ENCODE measurements at places on chromosomes 4 and X. TPM values are rescaled to one million over a fixed set of nuclear protein-coding genes. Genes with fewer than 3 reads are reported as not detected.

DNA sequence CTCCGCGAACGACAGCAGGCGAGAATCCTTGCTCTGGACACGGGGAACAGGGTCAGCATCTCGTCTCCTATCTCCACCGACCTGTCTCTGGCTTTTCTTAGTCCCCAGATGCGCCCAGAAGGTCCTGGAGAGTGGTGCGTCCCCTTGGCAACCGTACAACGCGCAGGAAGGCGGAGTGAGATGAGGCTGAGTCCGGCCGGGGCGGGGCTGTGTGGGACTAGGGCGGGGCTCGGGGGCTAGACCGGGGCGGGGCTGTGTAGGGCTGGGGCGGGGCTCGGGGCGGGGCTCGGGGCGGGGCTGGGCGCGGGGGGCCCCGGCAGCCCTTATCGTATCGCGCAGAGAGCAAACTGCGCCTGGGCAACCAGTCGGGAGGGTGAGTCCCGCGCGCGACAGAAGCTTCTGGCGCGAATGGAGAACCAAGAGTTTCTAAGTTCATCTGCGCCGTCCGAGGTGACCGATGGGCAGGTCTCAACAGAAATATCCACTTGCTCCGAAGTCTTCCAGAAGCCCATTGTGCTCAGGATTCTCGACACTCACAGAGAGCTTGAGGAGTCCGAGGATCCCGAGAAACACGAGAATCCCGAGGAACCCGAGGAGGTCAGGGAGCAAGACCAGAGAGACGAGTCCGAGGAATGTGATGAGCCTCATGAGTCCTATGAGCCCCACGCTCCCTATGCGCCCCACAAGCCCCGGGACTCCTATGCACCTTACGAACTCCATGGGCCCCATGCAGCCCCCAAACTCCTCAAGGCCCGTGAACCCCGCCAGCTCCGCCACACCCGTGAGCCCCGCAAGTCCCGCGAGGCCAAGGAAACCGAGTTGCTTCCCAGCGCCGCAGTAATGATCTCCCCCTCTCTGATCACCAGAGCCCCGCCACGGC lies 24.9 kb downstream of the ARL9 start:
- DNase-seq, result peak; percentile 74

DNA sequence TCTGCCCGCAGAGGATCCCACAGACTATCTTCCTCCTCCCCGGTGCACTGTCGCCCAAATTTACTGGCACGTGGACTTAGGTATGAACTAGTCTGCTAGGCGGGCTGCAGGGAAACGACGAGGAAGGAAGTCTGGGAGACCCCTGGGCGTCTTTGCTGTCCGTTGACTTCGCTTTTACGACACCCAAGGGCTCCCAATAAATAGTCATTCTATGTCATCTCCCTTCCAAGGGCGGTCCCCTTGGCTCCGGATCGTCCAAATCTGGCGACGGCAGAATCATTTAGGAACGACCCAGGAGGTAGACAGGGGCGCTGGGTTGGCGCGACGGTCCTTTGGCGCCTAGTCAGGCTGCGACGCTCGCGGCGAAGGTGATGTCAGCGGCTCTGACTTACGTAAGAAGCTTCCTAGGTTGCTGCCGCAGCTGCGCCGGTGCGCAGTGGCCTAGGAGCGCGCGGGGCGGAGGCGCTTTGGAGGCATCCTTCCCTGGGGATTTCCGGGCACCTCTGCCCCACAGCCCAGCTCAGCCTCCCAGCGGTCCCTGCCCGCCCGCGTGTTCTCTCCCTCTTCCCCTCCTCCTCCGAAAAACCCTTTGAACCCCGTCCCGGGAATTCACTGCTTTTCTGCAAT lies 2.2 kb downstream of the NHS start:
- DNase-seq, result no peak

DNA sequence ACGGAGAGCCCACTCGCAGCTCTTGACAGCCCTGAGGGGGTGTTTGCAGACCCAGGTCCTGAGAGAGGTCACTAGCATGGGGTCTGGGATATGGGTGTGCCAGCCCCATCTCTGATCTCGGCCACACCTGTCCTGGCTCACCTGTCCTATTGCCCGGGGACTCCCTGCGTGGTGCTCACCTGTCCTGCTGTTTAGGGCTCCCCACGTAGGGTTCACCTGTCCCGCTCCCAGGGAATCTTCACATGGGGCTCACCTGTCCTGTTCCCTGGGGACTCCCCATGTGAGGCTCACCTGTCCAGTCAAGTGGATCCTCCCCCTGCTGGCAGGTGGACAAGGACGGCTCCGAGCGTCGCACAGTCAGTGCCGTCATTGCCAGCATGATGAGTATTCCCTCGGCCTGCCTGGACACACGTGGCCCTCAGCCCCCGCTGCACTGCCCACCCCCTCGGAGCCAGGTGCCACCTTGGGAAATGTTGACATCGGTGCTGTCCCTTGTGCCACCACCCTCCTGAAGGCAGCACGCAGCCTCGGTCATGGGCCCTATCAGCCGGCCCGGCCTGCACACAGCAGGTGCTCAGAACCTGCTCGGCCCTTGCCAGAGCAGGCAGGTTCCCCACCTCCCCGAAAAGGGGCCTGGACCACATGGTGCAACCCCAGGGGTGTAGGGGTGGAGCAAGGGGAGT lies 6.3 kb downstream of the SLC49A3 start:
- DNase-seq, result no peak

Gene SLITRK2
- not detected for polyA plus RNA-seq

GRCh38 chr4:174292473-174292872 lies 8.8 kb downstream of the CEP44 start:
- DNase-seq, result no peak

DNA sequence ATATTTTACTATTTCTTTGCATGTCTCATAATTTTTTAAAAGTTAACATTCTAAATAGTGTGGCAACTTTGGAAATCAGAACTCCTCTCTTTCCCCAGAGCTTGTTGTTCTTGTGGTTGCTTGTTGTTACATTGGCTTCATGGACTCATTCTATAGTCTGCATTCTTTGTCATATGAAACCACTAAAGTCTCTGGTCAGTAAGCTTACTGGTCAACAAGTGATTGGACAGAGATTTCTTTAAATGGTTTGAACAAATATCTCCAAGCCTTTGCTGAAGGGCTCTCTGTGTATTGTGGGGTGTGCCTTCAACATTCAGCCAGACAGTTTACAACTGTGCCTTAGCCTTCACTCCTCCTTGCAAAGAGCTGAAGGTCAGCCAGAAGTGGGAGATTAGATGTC lies 147.2 kb downstream of the OPHN1 start:
- no peak for DNase-seq

Gene RNF212
- polyA plus RNA-seq, result 5.8 TPM

Gene IL13RA2
- polyA plus RNA-seq, result not detected

DNA sequence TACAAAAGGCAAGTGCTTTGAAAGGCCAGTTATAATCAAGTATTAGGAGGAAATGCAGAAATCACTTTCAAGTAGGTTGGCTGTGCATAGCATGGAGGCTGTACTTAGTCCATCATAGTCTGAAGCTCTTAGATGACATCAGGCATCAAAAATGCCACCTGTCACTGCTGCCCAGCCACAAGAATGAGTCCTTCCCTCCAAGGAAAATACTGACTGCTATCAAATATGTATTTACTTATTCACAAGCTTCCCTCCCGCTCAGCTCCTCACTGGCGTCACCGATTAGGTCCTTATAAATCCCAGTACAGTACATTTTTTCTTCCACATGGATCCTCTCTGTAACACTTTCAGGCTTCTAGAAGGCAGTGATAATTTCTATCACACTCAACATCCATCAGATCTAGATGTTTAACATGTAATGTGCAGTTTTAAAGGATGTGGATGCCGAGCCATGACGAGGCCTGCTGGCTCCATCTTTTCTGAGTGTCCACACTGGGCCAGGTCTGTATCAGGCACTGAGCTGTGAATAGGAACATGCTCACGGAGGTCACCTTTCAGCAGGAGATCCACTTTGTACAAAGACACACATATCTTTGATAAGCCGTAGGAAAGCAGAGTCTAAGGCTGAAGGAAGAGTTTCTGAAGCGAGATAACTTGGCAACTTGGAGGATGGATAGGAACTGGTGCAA lies 121.9 kb downstream of the PALLD start:
- no peak for DNase-seq

DNA sequence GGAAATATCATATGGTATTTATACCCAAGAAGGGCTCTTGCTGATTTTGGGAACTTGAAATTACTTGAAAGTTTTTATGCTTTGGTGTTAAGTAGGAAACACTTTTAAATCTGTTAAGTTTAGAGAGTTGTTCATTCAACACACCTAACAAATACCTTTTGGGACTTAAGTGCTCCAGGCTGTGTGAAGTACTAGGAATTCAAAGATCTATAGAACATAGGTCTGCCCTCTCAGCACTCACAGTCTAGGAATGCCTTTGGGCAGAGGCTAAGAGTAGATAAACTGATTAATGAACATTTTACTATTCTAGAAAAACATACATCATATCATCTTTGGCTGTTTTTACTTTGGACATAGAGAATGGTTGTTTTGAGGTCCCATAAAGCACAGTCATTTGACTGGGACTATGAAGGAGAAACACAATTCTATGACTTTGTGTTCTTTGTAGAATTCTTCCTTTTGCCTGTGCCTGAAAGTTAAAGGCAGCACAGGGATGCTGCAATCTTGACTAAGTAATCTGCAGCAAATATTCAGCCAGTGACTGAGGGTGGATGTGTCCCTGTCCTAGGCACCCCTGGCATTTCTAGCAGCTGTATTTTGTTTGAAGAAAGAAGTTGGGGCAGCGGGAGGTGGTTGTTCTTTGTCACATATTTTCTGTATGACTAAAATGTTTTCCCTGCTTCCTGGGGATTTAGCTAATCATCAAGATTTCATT lies 8.3 kb downstream of the BMP3 start:
- DNase-seq, result no peak

- no peak for DNase-seq
These were observed 208.1 kb upstream of the ADGRL3 start for GRCh38 chr4:60992037-60992436.

GRCh38 chr4:16079046-16079445 lies 4.8 kb downstream of the PROM1 start:
- DNase-seq, result no peak

DNA sequence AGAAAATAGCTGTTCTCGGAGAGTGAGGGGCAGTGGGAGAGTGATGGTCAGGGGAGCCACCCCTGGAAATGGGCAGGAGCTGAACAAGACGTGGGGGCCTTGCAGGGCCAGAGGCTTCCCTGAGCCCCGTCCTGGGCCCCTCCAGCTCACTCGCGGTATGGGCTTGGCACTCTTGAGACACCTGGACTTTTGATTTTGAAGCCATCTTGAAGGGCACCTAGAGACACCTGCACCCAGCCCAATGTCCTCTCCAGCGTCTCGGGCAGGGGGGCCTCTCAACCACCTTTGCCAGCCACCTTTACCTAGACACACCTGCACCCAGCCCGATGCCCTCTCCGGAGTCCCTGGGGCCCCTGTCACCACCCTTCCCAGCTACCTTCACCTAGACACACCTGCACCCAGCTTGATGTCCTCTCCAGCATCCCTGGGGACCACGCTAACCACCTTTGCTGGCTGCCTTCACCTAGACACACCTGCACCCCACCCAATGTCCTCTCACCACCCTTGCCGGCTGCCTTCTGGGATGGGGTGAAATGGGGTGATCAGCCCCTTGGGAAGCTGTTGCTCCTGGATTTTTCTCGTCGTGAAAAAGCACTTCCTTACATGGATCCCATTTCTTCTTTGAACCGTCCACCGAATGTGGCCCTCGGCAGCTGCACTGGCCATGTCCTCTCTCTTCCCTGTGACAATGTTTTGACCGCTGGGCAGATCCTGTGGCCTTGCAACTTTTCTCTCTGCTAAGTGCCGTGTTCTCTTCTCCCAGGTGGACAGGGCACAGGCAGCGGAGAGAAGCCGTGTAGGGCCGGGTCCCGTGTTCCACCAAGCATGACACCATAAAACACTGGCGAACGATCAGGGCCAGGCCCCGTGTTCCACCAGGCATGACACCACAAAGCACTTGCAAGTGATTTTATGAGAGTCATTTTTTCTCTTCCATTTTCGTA lies 47.5 kb downstream of the CPZ start:
- no peak for DNase-seq

- no peak for DNase-seq
These were observed 178.4 kb downstream of the MGST2 start for GRCh38 chr4:139844057-139844456.

- no peak for DNase-seq
These were observed 259.4 kb upstream of the CENPE start for GRCh38 chr4:103457566-103457965.

Gene PRRG1
- polyA plus RNA-seq, result not detected

Gene SMIM10L2A
- 0.49 TPM for polyA plus RNA-seq

Gene PDZD4
- polyA plus RNA-seq, result 0.07 TPM

Gene CFP
- 19.4 TPM for polyA plus RNA-seq

DNA sequence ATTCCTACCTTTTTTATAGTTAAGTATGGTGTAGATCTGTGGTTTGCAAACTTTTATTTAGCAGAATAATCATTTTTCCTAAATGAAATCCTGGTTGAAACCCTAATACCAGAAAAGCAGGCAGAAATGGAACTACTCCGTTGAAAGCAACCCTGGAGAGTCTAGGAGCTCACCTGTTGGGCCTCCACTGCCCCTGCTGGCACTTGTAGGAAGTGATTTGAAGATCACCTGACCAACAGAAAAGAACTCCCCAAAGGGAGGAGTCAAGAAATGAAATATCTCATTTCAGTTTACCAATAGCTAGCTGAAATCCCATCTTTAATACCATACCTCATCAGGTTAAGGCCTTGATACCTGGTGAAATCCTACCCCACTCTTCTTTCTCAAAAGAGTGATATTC lies 277.1 kb downstream of the KLHL13 start:
- DNase-seq, result no peak

GRCh38 chr4:150329373-150329772 lies 251.1 kb downstream of the DCLK2 start:
- no peak for DNase-seq

Gene ESX1
- polyA plus RNA-seq, result not detected

- DNase-seq, result no peak
These were observed 20.9 kb downstream of the HNRNPD start for GRCh38 chr4:82352825-82353366.

DNA sequence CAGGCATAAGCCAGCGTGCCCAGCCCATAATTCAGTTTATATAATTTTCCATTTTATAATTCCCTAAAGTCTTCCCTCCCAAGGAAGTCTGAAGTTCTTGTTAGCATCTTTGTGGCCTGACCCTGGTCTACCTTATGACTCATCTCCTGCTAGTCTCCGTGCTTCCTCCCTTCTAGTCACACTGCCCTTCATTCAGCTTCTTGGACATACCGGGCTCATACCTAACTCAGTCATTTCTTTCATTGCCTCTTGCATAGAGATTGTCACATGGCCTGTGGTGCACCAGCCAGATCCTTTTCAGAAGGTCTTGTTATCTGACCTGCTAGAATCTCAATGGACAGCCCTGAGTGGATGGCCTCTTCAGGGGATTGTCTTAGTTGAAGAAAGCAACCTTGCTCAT lies 22.8 kb upstream of the MAML3 start:
- DNase-seq, result no peak

- peak; percentile 0 for DNase-seq
These were observed 345.3 kb upstream of the LCORL start for GRCh38 chr4:18366892-18367291.

- DNase-seq, result no peak
These were observed 9.9 kb upstream of the GPM6B start for GRCh38 chrX:13826770-13827169.

GRCh38 chr4:113881256-113881655 lies 98.2 kb downstream of the ARSJ start:
- DNase-seq, result no peak

GRCh38 chr4:64784125-64784524 lies 374.9 kb upstream of the TECRL start:
- DNase-seq, result no peak

GRCh38 chr4:108336076-108336475 lies 167.3 kb upstream of the LEF1 start:
- no peak for DNase-seq
